ENCODE measurements at places on chromosomes 3 and 15.

GRCh38 chr3:70177881-70178645, 134.4 kb downstream of the MDFIC2 start:
- no peak for DNase-seq

GRCh38 chr3:143963946-143964345, 7.7 kb upstream of the DIPK2A start:
- DNase-seq = no peak

DNA sequence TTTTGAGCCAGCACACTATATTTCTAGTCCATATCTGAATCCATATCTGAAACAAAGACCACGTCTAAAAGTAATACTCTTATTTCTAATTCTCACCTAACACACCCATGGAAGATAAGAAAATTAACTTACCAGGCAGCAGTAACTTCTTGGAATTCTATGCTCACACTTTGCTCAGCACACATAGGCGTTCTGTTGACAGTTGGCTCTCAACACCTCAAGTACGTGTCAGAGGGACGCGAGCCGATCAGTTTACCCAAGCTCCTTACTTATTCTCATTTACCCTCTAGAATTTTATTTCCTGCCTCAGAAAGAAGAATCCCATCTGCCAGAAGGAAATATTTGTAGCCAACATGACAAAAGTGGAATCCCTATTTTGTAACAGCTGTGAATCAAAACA, 911.9 kb downstream of the FHIT start:
- no peak for DNase-seq

DNA sequence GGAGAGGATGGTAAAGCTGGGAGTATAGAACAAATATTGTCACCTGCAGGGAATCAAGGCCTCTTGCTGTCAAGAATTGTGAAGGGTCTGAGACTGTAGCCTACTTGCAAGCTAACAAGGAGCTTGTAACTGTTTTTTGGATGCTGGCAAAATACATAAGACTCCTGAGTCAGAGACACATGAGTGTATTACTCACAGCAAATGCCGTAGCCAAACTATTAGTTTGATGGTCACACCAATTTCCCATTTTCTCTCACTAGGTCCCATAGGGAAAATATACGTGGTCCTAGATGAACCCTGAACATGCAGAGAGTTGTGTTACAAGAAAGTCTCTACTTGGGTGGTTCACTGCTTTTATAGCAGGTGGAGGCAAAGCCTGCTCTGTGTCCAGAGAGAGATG, 44.7 kb upstream of the LIPC start:
- no peak for DNase-seq

DNA sequence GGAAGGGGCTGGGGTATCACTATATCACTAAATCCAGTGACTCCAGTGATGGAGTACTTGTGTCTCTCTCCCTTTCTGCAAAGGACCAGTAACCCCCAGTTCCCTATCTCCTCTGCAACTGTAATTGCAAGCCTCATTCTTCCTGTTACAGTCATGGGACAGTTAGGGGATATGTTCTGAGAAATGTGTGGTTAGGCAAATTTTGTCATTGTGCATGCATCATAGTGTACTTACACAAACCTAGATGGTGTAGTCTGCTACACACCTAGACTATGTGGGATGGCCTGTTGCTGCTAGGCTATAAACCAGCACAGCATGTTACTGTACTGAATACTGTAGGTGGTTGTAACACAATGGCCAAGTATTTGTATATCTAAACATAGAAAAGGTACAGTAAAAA, 2.2 kb downstream of the VPS8 start:
- no peak for DNase-seq

DNA sequence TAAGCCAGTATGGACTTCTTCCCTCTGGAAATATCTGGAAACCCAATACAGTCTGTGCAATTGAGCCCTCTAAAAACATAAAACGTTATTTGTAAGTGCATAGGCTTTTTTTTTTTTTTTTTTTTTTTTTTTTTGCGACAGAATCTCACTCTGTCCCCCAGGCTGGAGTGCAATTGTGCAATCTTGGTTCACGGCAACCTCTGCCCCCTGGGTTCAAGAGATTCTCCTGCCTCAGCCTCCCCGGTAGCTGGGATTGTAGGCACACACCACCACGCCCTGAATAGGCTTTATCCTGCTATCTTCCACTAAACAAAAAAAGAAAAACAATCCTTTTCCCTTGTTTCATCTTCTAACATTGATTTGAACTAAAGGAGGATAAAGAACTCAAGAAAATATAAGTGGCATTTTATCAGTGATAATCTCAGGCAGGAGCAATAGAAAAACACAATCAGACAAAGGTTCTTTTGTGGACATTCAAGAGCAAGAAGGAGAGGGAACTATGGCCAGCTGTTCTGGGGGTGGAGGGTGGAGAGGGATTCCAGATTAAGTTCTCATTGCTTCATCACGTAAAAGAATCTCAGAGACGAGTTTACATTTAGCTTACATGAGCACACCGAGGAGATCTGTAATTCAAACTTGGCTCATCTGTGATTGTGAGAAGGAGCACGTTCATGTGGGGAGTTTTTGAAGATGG, 68.6 kb downstream of the ITGB5 start:
- DNase-seq = no peak

DNA sequence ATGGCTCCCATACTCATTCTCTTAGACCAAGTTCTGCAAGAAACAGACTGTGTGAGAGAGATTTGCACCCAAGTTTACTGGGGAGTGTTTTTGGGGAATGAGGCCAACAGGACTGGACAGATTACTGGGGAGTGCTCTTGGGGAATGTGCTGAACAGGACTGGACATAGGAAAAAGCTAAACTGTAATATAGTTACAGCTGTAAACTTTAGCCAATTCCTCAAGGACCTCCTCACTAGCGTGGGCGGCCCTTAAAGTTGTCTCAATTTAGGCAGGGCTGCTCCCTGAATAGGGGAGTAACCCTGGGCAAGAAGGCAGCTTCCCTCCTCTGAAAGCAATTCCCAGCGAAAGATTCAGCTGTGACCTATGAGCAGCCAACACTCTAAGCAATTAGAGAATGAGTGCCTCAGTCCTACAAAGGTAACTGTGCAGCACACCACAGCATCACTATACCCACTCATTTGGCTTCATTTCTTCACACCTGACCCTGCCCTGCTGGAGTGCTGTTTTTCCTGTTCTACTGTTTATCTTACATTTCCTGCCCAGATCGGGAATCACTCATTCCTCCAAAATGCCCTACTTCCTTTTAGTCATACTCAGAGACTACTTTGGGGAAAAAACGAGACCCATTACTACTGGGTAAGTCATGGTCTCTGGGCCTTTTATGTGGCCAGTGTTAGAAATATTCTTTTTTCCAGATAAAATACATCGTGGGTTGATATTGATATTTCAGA, 41.3 kb upstream of the TRIM42 start:
- DNase-seq = no peak

Data from stimulated activated CD8-positive, alpha-beta memory T cell treated with anti-CD3 and anti-CD28 coated beads, Interleukin-7, amount 100 ng/mL, for 1 hour (primary cell).